ENCODE measurements at places on chromosomes 4 and X. TPM values are rescaled to one million over a fixed set of nuclear protein-coding genes. Genes with fewer than 3 reads are reported as not detected.

GRCh38 chr4:10074767-10075105, 41.9 kb downstream of the WDR1 start:
- H3K27ac ChIP-seq = no peak overlapping the region
- H3K36me3 ChIP-seq = peaks cover 96% of the 10 kb centered on the region
- H3K4me3 ChIP-seq = no peak overlapping the region
- DNase-seq = no peak
- H3K4me1 ChIP-seq = no peaks in the 10 kb centered on the region

The ARMCX6 gene
- total RNA-seq = 44.7 TPM

DNA sequence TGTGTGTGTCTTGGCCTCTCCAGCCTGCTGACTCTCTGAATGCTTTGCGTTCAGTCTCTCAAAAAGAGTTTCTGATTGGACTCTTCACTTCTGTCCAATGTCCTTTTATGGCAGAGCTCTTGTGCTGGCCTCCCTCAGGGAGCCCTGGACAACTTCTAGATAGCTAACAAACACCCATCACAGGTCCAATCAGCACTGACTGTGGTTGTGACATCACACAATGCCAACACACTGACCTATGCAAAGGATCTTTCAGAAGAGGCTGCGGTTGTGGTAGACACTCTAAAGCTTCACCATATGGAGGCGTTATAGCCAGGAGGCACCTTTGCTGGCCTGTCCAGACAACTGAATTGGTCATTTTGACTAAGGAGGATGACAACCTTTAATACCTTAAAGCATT, 53.8 kb upstream of the LSM6 start:
- no peaks in the 10 kb centered on the region for H3K27me3 ChIP-seq
- no peak for DNase-seq
- H3K4me3 ChIP-seq = no peak overlapping the region
- H3K36me3 ChIP-seq = no peaks in the 10 kb centered on the region

DNA sequence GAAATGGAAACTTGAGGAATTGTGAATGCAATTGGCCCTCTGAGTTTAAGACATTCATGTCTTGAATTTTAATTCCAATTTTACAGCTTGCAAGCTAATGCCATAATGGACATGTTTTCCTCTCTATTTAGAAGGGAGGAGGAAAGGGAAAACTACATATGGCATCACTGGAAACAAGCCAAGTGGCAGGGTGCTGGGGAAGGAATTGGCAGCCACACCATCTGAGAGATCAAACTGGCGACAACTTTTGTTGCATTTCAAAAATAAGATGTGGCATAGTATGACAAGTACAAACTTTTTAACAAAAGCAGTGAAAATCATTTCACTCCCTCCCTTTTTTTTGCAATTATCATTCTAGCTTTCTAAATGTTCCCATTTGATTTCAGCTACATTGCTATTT, 615.6 kb downstream of the CENPC start:
- H3K4me3 ChIP-seq = no peak overlapping the region
- no peaks in the 10 kb centered on the region for H3K4me1 ChIP-seq
- H3K36me3 ChIP-seq = no peaks in the 10 kb centered on the region
- DNase-seq = no peak
- no peaks in the 10 kb centered on the region for H3K27me3 ChIP-seq

The CDS1 gene
- 3.8 TPM for total RNA-seq

GRCh38 chr4:52957220-52957686, 95.1 kb downstream of the RASL11B start:
- H3K27ac ChIP-seq = peak overlapping the region; percentile 51
- no peaks in the 10 kb centered on the region for H3K27me3 ChIP-seq
- no peak for DNase-seq
- no peaks in the 10 kb centered on the region for H3K36me3 ChIP-seq
- H3K4me3 ChIP-seq = no peak overlapping the region

DNA sequence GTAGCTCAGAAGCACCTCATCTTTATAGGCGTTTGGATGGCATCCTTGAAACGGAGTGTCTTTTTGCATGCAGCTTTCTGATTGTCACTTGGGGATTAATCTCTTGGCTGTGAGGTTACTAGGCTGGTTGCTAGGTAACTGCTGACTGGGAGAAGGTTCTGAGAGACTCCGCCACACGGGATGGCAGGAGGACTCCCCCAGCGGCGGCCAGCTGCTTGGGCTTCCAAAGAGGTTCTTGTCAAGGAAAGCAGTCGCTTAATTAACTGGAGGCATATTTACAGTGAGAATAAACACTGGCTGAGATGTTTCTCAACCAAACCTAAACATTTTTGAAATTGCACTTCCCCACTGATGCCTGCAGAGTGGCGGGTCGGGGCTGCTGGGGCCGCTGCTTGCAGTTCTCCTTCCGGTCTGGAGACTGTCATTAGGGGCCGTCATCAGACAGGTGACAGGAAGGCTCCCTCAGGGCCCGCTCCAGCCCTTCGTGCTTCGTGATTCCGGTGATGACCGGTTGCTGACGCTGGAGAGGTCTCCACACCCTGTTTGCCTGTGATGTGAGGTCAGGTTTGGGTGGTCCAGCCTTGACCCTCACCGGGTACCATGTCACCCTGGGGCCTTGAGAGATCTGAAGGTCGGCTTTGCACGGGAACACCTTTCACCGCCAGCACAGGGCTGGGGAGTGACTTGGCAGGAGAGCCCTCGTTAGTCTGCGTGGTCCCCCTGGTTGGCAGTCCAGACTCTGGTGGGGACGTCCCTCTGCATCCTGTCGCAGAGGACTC, 9.1 kb downstream of the NSG1 start:
- no peak overlapping the region for H3K27ac ChIP-seq
- H3K36me3 ChIP-seq = no peaks in the 10 kb centered on the region
- H3K27me3 ChIP-seq = peaks cover 71% of the 10 kb centered on the region
- no peak for DNase-seq
- no peaks in the 10 kb centered on the region for H3K4me1 ChIP-seq
- no peak overlapping the region for H3K4me3 ChIP-seq

DNA sequence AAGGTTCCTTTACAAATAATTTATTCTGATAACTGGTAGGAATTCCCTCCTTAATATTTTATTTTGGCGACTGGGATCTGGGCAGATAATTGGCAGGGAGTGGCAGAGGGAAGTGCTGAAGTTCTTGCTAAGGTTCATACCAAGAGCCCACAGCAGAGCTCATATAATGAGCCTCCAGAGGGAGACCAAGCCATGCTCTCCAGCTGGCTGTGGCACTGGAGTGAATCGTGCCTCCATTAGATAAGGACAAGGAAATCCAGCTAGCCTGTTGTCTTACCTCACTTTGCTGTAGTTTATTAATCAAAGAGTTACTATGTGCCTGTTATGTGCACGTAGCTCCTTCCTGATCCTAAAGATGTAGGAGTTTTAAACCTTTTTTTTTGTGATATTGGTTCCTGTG, 1.3 kb downstream of the ASB12 start:
- no peak overlapping the region for H3K4me3 ChIP-seq
- no peaks in the 10 kb centered on the region for H3K36me3 ChIP-seq
- no peaks in the 10 kb centered on the region for H3K4me1 ChIP-seq
- H3K27me3 ChIP-seq = no peaks in the 10 kb centered on the region

- no peaks in the 10 kb centered on the region for H3K36me3 ChIP-seq
- H3K27me3 ChIP-seq = no peaks in the 10 kb centered on the region
- H3K27ac ChIP-seq = no peak overlapping the region
- no peak overlapping the region for H3K4me3 ChIP-seq
- H3K4me1 ChIP-seq = no peaks in the 10 kb centered on the region
Measured at GRCh38 chrX:29858714-29859113, 356.6 kb upstream of the MAGEB2 start.

GRCh38 chrX:103343105-103343504, 13.1 kb downstream of the TCEAL7 start:
- H3K27ac ChIP-seq = no peak overlapping the region
- no peaks in the 10 kb centered on the region for H3K27me3 ChIP-seq
- no peaks in the 10 kb centered on the region for H3K4me1 ChIP-seq
- H3K36me3 ChIP-seq = no peaks in the 10 kb centered on the region
- DNase-seq = no peak
- no peak overlapping the region for H3K4me3 ChIP-seq

DNA sequence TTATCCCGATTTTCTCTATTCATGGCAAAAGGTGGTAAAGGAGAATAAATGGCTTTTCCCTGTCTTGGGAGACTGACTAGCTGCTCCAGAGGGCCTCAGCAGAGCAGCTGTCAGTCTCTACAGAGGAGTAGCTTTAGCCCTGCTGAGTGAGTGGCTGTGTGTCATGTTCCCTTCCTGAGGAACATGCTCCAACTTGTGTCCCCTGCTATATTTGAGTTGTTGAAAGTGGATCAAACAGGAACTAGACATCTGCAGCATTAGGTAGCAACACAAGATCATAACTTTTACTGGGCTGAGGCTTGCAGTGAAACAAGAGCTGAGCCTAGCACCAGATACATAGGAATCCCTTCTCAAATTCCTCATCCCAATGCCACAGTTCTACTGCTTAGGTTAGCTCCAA, 26.7 kb upstream of the PLAC1 start:
- no peaks in the 10 kb centered on the region for H3K36me3 ChIP-seq
- no peak overlapping the region for H3K27ac ChIP-seq
- no peak for DNase-seq

The GBA3 gene
- 19.0 TPM for total RNA-seq

DNA sequence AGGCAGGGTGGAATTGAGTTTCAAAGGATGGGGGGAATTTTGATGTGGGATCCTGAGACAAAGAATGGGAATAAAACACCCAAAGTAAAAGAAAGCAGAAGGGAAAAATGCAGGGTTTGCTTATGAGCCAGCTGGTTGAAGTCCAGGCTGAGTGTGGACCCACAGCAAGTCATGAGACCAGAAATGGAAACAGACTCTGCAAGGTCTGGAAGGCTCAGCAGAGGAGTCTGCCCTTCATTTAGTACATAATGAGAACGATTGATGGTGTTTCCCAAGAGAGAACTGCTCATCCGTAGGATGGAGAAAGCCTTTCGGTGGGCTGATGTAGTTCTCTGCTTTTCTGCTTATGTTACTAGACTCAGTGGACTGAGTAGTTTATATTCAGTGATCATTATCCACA, 259.1 kb downstream of the C4orf33 start:
- no peaks in the 10 kb centered on the region for H3K36me3 ChIP-seq
- no peak for DNase-seq
- no peak overlapping the region for H3K27ac ChIP-seq

DNA sequence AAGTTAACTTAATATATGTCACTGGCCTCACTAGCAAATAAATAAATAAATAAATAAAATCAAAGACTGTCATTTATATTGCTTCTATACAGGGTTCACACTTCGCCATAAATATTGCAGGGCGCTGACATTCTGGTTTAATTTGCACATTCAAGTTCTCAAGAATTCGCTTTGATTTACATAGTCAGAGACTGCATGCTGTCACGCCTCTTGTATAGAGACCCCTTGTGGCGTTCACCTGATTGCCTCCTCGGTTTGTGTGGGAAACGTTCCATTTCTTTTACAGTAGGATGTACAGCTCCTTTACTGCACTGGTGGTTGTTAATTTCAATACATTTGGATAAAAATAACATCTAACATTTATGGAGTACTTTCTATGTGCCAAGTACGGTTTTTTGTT, 71.3 kb upstream of the ADGRG2 start:
- H3K4me3 ChIP-seq = no peak overlapping the region
- H3K36me3 ChIP-seq = no peaks in the 10 kb centered on the region
- H3K4me1 ChIP-seq = no peaks in the 10 kb centered on the region
- no peak overlapping the region for H3K27ac ChIP-seq
- H3K27me3 ChIP-seq = peaks cover 4% of the 10 kb centered on the region

GRCh38 chrX:19639056-19639455, 123.7 kb upstream of the MAP3K15 start:
- no peaks in the 10 kb centered on the region for H3K36me3 ChIP-seq
- peaks cover 21% of the 10 kb centered on the region for H3K4me1 ChIP-seq
- H3K27me3 ChIP-seq = no peaks in the 10 kb centered on the region
- H3K27ac ChIP-seq = no peak overlapping the region

GRCh38 chr4:112210777-112211176, 20.8 kb upstream of the AP1AR start:
- H3K4me1 ChIP-seq = peaks cover 10% of the 10 kb centered on the region
- no peak overlapping the region for H3K27ac ChIP-seq
- no peaks in the 10 kb centered on the region for H3K36me3 ChIP-seq
- no peak for DNase-seq
- H3K27me3 ChIP-seq = no peaks in the 10 kb centered on the region

The SLC6A14 gene
- not detected for total RNA-seq

The DUSP21 gene
- total RNA-seq = not detected

DNA sequence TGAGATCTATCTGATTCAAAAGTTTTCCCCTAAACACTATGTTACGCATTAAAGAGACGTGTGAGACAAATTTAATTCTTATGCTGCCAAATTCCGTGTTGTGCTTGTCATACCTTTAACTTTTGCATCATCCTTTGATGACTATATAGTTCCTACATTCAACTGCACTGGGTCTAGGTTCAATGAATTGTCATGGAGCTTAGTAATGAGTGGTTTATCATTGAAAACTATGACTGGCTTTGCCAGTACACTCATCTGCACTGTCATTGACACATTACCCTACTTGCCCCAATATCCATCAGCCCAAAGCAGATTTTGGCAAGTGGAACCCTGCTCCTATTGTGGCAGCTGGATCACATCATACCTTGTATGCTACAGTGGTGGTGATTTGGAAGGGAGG, 882.9 kb upstream of the SLIT2 start:
- H3K27ac ChIP-seq = no peak overlapping the region
- H3K4me3 ChIP-seq = no peak overlapping the region
- H3K36me3 ChIP-seq = no peaks in the 10 kb centered on the region
- no peaks in the 10 kb centered on the region for H3K4me1 ChIP-seq
- H3K27me3 ChIP-seq = no peaks in the 10 kb centered on the region
- DNase-seq = no peak

The TMEM47 gene
- total RNA-seq = 5.0 TPM

- H3K4me3 ChIP-seq = peak overlapping the region; percentile 55
- DNase-seq = peak; percentile 83
- no peaks in the 10 kb centered on the region for H3K36me3 ChIP-seq
- H3K4me1 ChIP-seq = no peaks in the 10 kb centered on the region
Measured at GRCh38 chrX:53320543-53321229, 39.3 kb upstream of the IQSEC2 start.

DNA sequence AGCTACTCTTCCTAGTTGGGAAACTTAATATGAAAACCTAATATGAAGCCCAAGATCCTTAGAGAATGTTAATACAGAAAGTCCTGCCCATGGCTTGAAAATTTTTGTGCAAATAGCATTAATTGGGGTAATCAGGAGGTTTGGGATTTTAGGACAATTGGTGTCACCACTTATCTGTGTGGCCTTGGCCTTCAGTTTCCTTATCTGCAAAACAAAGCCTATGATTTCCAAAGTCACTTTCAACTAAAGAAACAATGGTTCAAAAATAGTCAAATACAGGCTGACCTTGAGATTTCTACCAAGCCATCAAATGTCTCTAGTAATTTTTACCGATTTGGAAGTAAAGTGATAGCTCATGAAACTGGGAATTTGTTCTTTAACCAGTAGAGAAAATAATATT, 40.2 kb upstream of the FAM9C start:
- peaks cover 50% of the 10 kb centered on the region for H3K4me1 ChIP-seq
- no peaks in the 10 kb centered on the region for H3K27me3 ChIP-seq
- DNase-seq = no peak
- peak overlapping the region; percentile 89 for H3K27ac ChIP-seq
- H3K4me3 ChIP-seq = no peak overlapping the region

DNA sequence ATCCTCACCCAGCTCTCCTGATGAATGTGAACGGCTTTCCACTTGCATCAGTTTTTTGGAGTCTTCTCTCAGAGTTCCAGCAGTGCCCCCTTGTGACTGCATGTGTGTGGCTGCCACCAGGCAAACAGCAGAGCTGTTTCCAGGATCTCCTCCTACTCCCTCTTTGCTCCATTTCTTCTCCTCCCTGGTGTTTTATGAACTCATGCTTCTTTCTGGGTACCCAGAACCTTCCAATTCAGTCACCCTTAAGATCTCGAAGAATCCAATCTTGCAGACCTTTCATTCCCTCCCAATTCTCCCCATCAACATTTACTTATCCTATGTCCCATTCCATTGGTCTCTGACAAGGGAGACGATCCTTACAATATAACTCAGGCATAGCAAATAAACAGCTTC, 6.8 kb upstream of the TCEANC start:
- no peaks in the 10 kb centered on the region for H3K36me3 ChIP-seq
- H3K4me1 ChIP-seq = no peaks in the 10 kb centered on the region
- H3K27ac ChIP-seq = no peak overlapping the region
- DNase-seq = no peak
- peaks cover 3% of the 10 kb centered on the region for H3K27me3 ChIP-seq

Measured in spleen (tissue), 13 donors.